Mesenteric fat pad (tissue), 1 donor: ENCODE measurements at places on chromosomes 7 and 10. TPM values are rescaled to one million over a fixed set of nuclear protein-coding genes. Genes with fewer than 3 reads are reported as not detected.

- DNase-seq: no peak
Observed at GRCh38 chr10:15252396-15252795, 83.9 kb upstream of the NMT2 start.

DNA sequence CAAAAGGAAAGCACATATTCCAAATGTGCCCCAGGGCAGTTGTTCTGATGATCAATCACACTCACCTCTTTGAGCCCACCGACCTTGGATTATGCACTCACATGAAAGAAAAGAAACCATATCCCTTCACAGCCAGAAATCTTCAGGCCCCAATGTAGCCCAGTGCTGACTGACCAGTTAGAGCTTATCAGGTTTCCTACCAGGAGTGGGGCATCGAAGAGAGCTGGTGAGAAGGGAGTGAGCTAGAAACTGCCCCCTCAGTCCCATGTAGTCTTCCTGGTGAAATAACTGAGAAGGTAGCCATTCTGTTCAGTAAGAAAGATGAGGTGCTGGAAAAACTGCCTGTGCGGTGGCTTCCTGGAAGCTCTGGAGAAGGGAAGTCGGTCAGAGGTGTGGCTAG, 32.2 kb downstream of the NRCAM start:
- DNase-seq: no peak

GRCh38 chr10:50349554-50349953, 98.2 kb upstream of the ASAH2 start:
- no peak for DNase-seq

GRCh38 chr7:18283045-18283444, 212.5 kb upstream of the HDAC9 start:
- no peak for DNase-seq

The MICU1 gene
- total RNA-seq: 43.7 TPM

DNA sequence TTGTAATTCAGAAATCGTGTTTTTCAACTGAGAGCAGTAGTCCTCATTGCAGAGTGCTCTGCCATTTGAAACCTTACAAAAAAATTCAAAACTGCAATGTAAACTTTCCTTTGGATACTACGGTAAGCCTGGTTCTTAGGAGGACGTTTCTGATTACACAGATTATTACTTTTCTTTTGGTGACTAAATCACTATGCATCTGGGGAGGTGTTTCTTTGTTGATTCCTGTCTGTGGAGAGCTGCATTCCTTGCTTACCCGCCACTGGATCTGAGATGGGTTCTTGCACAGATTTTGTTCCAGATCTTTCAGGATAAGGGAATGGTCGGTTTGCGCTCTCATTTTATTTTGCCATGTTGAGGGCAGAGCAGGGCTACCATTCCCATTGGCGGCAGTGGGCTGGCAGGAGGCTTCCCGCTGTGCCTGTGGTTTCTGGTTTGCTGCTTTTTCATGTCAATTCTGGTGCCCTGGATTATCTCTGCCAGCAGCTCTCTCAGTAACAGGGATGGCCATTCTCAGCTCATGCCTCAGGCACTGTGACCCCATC, 485.1 kb downstream of the GLRX3 start:
- DNase-seq: no peak

The SPDYE3 gene
- total RNA-seq: not detected

The CPA2 gene
- 2.2 TPM for total RNA-seq

The TRIM50 gene
- 0.71 TPM for total RNA-seq

The SP4 gene
- 3.1 TPM for total RNA-seq

DNA sequence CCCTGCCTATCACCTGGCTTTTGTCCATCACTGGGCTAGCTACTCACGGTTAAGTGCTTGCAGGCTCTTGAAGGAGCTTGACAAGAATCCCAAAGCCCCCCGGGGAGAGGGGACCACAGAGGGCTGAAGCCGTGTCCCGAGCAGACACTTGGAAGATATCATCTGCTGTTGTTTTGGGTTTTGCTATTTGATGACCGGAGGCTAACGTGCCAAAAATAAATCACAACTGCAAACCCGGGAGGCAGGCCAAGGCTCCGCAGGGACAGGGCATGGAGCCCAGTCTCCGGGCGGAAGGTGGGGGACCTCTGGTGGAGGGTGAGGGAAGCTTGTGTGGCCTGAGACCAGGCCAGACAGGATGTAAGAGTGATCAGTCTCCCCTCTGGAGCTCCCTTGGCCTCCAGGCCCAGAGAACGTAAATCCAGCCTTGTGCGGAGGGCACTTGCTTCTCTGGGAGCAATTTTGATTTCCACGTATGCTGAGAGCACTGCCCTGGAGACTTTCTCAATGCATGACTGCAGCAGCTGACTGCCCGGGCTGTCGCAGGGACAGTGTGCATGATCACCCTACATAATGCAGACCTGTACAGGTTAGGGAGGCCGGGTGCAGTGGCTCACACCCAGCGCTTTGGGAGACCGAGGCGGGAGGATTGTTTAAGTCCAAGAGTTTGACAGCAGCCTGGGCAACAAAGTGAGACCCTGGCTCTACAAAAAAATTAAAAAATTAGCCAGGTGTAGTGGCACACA, at the start of gene PHKG1:
Gene PHKG1, minus strand, starts transcription at position 164 of the 743 bp plus-strand sequence. CDS start 4,011 bp downstream, outside the sequence.
- DNase-seq: no peak

- DNase-seq: no peak
Observed at GRCh38 chr10:97796651-97797050, 24.9 kb upstream of the SFRP5 start.

- no peak for DNase-seq
Observed at GRCh38 chr7:36205803-36206202, 52.7 kb downstream of the EEPD1 start.
